NCI-H1436 (cell line): ENCODE measurements at places on chromosomes 6 and 20.

DNA sequence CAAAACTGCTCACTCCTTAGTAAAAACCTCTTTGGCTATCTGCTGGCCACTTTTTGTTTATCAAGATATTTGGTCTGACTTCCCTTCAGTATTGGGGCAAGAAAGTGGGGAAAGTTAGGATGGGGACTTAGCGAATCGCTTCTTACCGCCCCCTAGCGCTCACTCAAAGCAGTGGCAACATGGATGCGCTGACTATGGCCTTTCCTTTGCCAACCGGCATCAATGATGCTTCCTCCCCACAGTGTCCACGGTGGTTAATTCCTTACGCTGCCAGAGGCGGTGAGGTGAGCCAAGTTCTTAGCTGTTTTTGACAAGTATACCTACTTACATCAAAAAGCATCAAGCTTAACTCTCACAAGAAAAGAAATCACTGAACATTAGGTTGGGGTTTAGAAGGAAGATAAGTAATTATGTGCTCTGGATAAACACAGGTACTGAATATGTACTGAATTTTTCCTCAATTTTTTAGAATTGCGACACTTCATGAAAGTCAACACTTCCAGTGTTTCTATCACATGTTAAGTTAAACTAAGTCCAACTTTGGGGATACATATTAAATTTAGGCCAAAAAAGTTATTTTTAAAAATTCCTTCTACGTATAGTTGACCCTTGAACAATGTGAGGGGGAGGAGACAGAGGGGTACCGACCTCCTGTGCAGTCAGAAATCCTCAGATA lies 86.7 kb downstream of the GMDS start:
- no peak for DNase-seq

DNA sequence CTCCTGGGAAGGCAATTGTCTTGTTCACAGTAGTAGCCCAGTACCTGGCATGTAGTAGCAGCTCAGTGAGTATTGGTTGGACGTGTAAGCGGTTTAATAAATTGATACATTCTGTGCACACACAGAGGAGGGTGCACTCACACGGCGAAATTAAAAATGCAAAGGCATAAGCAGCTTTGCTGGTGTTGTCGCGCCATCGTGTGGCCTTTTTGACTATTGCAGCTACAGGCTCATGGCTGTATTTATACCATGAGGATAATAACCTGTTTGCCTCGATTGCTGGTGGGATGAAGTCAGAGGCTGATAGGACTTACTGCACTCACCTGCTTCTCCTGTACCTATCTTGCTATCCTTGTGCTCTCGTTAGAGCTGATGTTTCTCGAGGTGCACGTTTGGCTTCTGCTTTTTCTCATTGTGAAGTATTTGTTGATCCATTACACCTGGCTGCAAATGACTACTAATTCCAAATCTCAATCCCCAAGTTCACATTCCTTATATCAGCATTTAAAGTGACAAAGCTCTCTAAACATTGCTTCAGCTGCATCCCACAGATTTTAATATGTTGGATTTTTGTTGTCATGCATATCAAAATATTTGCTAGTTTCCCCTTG lies 61.5 kb downstream of the TBXT start:
- peak; percentile 39 for DNase-seq

GRCh38 chr20:14197097-14197496 lies 140.3 kb downstream of the FLRT3 start:
- DNase-seq: no peak

- DNase-seq: no peak
These were observed 94.6 kb downstream of the FAXC start for GRCh38 chr6:99254616-99255550.

DNA sequence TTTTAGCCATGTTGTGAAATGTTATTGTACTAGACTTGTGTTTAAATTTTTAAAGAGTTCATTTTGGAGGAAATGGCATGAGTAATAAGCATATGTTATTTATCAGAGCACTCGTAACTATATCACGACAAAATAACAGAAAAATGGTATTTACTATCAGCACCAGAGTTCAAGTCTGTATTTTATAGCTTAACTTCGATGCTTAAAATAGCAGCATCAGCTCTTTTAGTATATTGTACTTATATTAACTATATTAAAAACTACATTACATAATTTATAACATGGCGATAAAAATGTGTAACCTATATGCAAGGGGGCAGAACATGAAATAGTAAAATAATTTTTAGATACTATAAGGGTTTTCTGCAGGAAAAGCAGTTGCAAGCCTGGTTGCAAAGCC lies 52.9 kb downstream of the ABRACL start:
- no peak for DNase-seq

DNA sequence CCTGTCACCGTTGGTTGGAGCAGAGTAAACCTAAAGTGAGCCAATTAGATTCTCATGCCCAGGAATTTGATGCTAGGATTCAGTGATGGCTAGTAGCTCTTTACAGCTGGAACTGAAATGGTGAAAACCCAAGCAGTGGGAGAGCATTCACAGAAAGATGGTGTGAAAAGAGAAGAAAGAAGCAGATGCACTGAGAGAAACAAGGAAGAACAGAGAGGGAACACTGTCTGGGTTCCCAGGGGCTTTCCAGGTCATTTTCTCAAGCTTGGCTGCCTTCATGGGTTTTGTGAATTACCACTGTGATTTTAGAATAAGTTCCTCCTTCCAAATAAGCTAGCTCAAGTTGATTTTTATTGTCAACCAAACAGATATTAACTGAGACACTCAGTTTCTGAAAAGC lies 104.1 kb upstream of the AKIRIN2 start:
- no peak for DNase-seq

GRCh38 chr6:37083243-37084138 lies 78.0 kb downstream of the FGD2 start:
- DNase-seq: peak; percentile 51

GRCh38 chr20:41349943-41350342 lies 9.3 kb downstream of the LPIN3 start:
- DNase-seq: no peak

GRCh38 chr20:13173201-13173600 lies 47.9 kb upstream of the ISM1 start:
- no peak for DNase-seq
